Fibroblast of the conjunctiva (primary cell): ENCODE measurements at places on chromosomes 1 and 21.

GRCh38 chr1:153764310-153764709 is 10.9 kb upstream of the SLC27A3 start:
- no peak for DNase-seq

DNA sequence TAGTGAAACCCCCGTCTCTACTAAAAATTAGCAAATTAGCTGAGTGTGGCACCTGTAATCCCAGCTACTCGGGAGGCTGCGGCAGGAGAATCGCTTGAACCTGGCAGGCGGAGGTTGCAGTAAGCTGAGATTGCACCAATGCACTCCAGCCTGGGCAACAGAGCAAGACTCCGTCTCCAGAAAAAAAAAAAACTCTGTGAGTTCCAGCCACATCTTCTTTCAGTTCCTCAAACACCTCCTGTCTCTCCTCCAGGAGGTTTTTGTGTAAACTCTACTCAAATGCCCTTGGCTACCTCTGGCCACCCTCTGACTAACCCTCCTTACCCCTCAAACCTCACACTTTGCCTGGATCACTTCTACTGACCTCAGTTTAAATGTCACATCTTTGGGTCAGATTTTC is 38.1 kb downstream of the RCSD1 start:
- DNase-seq, result no peak

DNA sequence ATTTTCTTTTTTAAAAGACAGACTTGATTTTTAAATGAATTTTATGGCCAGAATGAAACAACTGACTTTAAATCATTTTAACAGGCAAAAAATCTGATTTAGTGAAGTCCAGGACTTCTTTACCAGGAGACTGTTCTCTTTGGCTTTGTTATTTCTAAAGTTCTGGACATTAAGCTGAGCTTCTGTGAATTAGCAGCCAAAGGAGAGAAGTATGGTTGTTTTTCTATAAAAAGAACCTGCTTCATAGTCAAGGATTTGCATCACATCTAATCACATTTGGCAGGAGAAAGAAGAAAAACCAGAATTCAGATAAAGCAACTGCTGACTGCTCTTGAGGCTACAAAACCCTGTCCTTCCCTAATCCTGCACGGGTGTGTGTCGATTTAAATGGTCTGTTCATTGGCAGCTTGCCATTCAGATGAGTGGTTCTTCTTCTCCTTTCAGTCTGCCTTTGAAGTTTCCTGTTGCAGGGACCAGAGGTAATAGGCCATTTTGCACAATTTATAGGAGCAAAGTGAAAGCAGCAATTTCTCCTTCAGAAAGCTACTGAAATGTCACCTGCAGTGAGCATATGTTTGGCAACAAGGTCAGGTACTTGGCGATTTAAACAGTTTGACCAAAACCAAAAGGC is 215.4 kb downstream of the OLFM3 start:
- DNase-seq, result no peak

DNA sequence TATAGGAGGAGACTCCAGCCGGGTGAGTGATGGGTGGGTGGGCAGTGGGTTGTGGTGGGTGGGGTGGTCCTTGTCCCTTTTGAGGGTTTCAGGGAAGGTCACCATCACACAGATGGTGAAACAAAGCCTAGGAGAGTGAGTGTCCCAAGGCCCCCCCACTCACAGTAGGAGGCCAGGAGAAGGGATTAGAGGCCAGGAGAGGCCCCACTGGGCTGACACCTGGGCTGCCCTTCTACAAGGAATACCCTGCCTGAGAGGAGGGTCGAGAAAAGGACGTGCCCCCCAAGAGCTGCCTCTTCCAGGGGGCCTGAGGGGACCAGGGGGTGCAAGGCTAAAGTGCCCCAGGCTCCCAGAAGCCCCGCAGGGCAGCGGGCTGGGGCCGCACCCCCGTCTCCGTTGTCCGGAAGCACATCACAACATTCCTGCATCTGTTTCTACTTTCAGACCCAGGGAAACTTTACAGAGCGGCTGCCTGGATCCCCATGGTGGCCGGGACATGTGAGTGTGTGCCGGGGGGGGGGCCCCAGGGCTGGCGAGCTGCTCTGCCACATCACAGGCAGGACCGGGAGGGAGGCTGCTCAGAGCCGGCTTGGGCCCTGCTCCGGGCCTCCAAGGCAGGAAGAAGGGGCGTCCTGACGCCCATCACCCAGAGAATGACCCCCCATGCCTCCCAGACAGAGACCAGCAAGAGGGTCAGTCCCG is 68.2 kb downstream of the ARHGEF16 start:
- DNase-seq, result peak; percentile 23

DNA sequence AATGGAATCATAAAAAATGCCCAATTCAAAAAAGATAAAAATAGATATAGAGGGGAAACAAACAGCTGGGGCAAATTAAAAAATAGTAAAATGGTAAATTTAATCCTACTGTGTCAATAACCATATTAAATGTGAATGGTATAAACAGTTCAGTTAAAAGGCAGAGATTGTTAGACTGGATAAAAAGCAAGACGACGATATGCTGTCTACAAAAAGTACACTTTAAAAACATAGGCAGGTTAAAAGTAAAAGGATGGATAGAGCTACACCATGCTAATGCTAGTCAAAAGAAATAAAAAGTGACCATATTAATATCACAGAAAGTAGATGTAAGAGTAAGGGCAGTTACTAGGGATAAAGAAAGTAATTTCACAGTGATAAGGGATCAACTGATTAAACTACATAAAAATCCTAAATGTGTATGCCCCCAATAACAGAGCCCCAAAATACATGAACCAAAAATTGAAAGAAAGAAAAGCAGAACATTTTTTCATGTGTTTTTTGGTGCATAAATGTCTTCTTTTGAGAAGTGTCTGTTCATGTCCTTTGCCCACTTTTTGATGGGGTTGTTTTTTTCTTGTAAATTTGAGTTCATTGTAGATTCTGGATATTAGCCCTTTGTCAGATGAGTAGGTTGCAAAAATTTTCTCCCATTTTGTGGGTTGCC is 27.4 kb downstream of the MORN1 start:
- DNase-seq, result no peak

GRCh38 chr1:237574536-237574935 is 316.2 kb downstream of the ZP4 start:
- DNase-seq, result no peak

DNA sequence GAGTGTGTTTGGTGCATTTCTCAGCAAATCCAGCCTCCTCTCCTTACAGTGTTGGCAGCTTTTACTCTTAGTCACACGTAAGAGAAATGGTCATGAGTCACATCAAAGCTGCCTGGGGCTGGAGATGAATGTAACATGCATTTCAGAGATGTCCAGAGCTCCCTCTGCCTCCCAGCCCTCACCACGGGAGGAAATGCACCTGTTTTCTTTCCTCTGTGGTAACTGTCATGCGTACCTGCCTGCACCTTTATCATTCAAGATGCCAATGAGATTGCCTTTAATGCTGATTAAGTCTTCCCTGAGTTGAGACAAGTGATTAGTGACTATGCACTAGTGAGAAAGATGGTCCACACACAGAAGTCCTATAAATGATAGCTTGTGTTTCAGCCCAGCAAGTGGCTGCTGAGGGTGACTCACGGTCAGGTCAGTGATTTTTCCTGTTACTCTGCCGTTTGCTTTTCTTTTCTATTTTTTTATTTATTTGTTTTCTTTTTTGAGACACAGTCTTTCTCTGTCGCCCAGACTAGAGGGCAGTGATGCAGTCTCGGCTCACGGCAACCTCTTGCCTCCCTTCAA is 277.3 kb upstream of the FMN2 start:
- DNase-seq, result peak; percentile 52

- no peak for DNase-seq
Measured at GRCh38 chr1:48062353-48062752, 65.2 kb upstream of the TRABD2B start.

DNA sequence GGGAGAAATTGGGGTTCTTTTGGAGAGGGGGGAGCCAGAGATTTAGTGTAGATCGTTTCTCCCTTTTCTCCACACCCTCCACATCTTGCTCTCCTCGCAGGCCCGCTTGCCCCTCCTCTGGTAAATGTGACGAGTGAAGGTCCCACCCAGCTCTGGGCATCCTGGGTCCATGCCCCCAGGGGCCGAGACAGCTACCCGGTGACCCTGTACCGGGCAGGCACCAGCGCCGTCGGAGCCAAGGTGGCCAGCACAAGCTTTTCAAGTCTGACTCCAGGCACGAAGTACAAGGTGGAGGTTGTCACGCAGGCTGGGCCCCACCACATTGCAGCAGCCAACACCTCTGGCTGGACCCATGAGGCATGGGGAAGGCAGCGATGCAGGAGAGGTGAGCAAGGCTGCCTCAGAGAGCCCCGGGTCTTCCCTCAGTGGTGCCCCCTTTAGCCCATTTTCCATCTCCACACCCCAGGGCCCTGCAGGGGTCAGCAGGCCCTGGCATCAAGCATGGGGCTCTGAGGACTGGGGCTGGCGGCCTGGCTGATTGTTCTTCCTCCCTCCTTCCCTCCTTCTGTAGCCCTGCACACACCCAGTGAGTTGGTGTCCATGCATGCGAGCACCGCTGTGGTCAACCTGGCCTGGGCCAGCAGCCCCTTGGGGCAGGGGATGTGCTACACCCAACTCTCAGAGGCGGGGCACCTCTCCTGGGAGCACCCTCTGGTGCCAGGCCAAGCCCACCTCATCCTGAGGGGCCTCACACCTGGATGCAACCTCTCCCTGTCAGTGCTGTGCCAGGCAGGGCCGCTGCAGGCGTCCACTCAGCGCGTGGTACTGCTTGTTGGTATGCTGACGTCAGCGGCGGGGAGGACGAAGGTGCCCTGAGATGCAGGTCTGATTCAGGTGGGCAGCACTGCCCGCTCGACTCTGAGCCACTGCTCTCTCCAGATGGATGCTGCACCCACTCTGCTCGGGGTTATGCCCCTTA is 16.4 kb upstream of the LGR6 start:
- no peak for DNase-seq

DNA sequence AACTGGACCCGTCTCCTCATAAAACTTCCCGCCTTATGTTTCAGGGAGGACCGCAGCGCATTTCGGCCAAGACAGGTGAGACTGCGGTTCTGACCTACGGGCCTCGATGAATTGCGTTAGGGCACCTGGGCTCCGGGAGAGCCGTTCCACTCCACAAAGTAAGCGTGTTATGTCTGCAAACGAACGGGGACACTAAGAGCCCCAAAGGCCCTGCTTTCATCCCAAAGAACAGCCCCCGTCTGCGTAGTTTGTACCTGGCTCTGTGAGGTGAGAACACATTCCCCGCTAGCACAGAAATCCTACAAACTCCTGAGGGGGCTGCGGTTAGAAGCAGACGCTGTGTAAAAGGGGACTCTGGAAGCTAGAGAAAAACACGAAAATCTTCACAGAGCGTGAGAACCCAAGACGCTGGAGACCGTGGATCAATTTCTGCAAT is 41.6 kb upstream of the PPIAL4F start:
- DNase-seq, result no peak

DNA sequence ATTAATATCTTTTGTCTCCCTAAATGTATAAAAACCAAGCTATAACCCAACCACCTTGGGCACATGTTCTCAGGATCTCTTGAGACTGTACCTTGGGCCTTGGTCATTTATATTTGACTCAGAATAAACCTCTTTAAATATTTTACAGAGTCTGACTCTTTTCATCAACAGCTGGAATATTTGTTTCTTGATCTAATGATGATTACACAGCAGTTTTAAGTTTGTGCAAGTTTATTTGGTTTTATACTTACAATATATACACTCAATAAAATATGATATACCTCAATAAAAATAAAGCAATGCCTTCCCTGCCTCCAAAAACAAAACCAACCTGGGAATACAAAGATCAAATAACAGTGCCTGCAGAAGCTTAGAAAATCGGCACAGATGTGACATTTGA is 22.0 kb downstream of the LEPR start:
- DNase-seq, result no peak

- no peak for DNase-seq
Measured at GRCh38 chr1:32074841-32075240, 2.1 kb downstream of the TMEM39B start.

- no peak for DNase-seq
Measured at GRCh38 chr1:238549137-238549536, 658.4 kb upstream of the ZP4 start.

DNA sequence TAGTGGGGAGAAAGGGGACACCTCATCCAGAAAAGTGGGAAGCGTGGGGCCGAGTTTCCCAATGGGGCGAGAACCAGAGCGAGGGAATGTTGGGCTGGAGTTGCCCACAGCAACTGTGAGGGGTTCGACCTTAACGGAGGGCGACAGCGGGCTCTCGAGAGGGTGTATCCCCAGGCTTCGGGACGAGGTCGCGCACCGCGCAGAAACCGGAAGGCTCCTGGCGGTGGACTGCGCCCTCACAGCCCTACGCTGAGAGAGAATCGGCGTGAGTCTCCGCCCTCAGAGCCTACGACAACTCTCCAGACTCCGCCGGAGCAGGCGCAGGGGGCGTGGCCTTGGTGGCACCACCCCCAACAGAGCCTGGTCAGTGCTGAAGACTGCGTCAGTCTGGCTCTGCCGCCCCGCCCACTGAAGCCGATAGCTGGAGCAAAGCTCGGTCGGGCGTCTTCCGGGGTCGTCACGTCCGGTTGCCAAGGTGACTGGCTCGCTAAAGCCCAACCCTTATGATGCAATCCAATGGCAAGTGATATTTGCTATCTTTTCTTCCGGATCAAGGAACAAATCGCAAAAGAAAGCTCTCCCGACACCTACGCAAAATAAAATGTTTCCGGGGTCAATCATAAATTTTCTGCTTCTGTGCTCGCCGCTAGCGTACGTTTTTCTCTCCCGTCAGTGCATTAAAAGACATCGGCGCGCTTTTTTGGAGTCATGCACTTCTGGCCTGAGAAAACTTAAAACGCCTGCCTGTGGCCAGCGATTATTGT is at the start of gene LRIF1:
Gene LRIF1 (minus strand): TSS at position 232 of the 764 bp plus-strand sequence. CDS start 234 bp downstream, outside the sequence.
- DNase-seq, result peak; percentile 100

GRCh38 chr21:27036736-27037301 is 69.9 kb upstream of the ADAMTS5 start:
- DNase-seq, result no peak

GRCh38 chr1:205500240-205501233 is 3.9 kb upstream of the CDK18 start:
- no peak for DNase-seq

- DNase-seq, result no peak
Measured at GRCh38 chr1:205961405-205961804, 18.1 kb upstream of the SLC26A9 start.

GRCh38 chr1:109898842-109899241 is 11.8 kb upstream of the CSF1 start:
- no peak for DNase-seq

- no peak for DNase-seq
Measured at GRCh38 chr1:93784538-93784937, 94.5 kb downstream of the DNTTIP2 start.

DNA sequence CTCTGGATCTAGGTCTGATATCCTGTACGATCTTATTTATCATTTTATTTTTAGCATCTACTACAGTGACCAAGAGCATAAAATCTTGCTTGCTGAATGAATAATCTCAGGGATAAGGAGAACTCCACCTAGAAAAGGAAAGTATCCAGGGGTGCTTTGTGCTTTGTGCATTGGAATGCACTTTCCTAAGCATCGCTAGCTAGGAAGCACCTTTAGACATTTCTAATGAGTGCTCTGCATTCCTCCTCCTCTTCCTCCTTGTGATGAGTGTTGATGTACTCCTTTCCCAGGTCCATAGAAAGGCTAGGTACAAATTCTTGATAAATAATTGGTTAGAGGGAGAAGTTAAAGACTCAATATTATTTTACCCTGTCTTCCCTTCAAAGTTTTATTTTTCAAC is 31.4 kb downstream of the TCEANC2 start:
- no peak for DNase-seq
